ENCODE measurements at places on chromosomes 2 and 18. TPM values are rescaled to one million over a fixed set of nuclear protein-coding genes. Genes with fewer than 3 reads are reported as not detected.
A peak's percentile ranks its signal among the peaks of the same experiment; 100 is the strongest.

GRCh38 chr18:25985707-25986394, 104.6 kb downstream of the SS18 start:
- no peak overlapping the region for H3K4me3 ChIP-seq
- H3K27me3 ChIP-seq, result no peaks in the 10 kb centered on the region
- H3K36me3 ChIP-seq, result no peaks in the 10 kb centered on the region
- H3K27ac ChIP-seq, result no peak overlapping the region
- DNase-seq, result no peak
- H3K4me1 ChIP-seq, result no peaks in the 10 kb centered on the region

DNA sequence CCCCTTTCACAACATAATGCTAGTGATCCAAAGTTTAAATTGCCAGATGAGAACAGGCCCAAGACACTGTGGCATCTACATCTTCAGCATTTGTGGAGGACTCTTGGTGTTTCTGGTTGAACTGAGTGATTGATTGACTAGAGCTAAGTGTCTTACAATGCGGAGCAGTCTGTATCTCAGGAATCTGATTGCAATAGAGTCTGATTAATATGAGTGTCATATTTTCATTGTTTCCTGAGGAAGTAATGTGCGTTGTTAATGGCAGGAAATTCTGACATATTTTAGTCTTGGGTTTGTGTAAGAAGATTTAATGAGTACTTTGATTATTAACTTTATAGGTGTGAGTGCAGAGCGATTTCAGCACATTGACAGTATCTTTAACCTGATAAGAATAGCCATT, 82.0 kb upstream of the PROKR1 start:
- no peaks in the 10 kb centered on the region for H3K36me3 ChIP-seq
- H3K4me1 ChIP-seq, result no peaks in the 10 kb centered on the region
- no peak for DNase-seq
- H3K27ac ChIP-seq, result no peak overlapping the region

GRCh38 chr2:3257166-3257565, 120.5 kb downstream of the EIPR1 start:
- no peak overlapping the region for H3K27ac ChIP-seq
- no peaks in the 10 kb centered on the region for H3K27me3 ChIP-seq
- no peaks in the 10 kb centered on the region for H3K36me3 ChIP-seq
- no peaks in the 10 kb centered on the region for H3K4me1 ChIP-seq
- DNase-seq, result no peak

DNA sequence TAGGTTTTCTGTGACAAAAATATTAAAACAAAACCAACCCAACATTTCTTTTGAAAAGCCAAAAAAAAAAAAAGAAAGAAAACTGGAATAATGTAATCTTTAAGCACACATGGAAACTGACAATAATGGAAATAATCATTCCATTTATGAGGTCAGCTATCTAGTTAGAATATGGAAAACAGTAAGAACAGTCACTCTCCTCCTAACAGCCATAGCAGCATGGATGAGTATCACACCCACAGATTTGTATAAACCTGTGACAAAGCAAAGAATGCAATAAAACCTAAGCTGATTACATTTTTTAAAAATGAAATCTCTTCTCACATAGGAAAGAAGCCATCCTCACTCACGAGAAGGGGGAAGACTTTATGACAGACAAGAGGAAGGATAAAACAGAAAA, 437.8 kb downstream of the NYAP2 start:
- no peak for DNase-seq
- H3K36me3 ChIP-seq, result no peaks in the 10 kb centered on the region
- H3K4me1 ChIP-seq, result peaks cover 1% of the 10 kb centered on the region
- no peak overlapping the region for H3K27ac ChIP-seq

GRCh38 chr2:151437630-151438029, 27.9 kb downstream of the RIF1 start:
- no peak for DNase-seq
- no peaks in the 10 kb centered on the region for H3K27me3 ChIP-seq
- no peaks in the 10 kb centered on the region for H3K36me3 ChIP-seq
- H3K27ac ChIP-seq, result no peak overlapping the region

GRCh38 chr2:41836948-41837347, 210.9 kb upstream of the PKDCC start:
- no peaks in the 10 kb centered on the region for H3K27me3 ChIP-seq
- no peak overlapping the region for H3K27ac ChIP-seq
- no peak overlapping the region for H3K4me3 ChIP-seq
- peak; percentile 39 for DNase-seq
- H3K4me1 ChIP-seq, result peaks cover 4% of the 10 kb centered on the region
- no peaks in the 10 kb centered on the region for H3K36me3 ChIP-seq

GRCh38 chr2:97663626-97663961, 250 bp downstream of the ACTR1B start:
- H3K27me3 ChIP-seq, result no peaks in the 10 kb centered on the region
- peaks cover 12% of the 10 kb centered on the region for H3K4me1 ChIP-seq

GRCh38 chr2:162656516-162656915, 182.1 kb downstream of the KCNH7 start:
- H3K4me1 ChIP-seq, result no peaks in the 10 kb centered on the region
- DNase-seq, result no peak
- no peak overlapping the region for H3K4me3 ChIP-seq

- H3K4me1 ChIP-seq, result peaks cover 2% of the 10 kb centered on the region
- H3K4me3 ChIP-seq, result no peak overlapping the region
- no peak for DNase-seq
Observed at GRCh38 chr2:163659224-163659623, 76.6 kb downstream of the FIGN start.

- H3K27me3 ChIP-seq, result no peaks in the 10 kb centered on the region
- H3K27ac ChIP-seq, result no peak overlapping the region
- H3K4me3 ChIP-seq, result no peak overlapping the region
- H3K36me3 ChIP-seq, result no peaks in the 10 kb centered on the region
Observed at GRCh38 chr2:97348265-97348664, 235.3 kb downstream of the ANKRD36 start.

DNA sequence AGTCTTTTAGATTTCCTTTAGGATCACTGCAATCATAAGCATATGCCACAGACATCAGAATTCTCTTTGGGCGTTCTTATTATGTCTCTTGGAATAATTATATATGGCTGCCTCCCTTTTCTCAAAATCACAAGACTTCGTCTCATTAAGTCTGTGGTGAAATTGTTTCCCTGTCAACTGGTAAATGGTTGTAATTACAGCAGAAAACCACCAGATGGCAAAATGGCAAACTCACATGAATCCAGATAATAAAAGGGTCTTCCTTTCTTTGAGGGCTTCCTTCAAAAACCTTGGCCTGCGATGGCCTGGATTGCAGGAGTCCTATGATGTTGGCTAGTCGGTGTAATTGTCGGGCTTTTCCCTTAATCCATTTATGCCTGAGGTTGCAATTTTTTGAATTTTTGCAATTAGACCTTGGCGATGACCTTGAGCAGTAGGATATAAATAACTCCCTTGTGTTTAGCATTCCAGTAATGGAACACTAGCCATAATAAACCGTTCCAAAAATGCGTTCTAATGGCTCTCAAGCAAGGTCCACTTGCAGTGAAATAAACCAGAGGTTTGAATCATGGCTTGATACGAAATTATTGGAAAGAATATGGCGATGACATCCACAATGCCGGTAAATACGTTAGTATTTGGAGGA, 656.4 kb downstream of the MBD2 start:
- H3K27ac ChIP-seq, result no peak overlapping the region
- no peak overlapping the region for H3K4me3 ChIP-seq
- DNase-seq, result no peak

- peak overlapping the region; percentile 19 for H3K4me3 ChIP-seq
- no peaks in the 10 kb centered on the region for H3K36me3 ChIP-seq
- no peak overlapping the region for H3K27ac ChIP-seq
- DNase-seq, result no peak
- H3K27me3 ChIP-seq, result no peaks in the 10 kb centered on the region
Observed at GRCh38 chr2:208359632-208359986, 47.0 kb upstream of the PTH2R start.

DNA sequence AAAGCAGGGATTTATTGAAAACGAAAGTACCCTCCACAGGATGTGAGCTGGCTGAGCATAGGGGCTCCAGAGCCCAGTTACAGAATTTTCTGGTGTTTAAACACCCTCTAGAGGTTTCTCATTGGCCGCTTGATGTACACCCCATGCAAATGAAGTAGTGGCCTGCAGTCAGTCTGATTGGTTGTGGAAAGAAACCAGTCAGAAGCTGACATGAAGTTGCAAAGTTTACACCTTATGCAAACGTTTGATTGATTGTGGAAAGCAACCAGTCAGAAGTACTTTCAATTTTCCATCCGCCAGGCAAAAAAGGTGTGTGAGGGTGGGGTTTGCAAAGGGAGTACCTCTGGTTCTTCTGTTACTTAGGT, 62.3 kb downstream of the VWA3B start:
- H3K4me3 ChIP-seq, result peak overlapping the region; percentile 27
- no peak for DNase-seq
- no peaks in the 10 kb centered on the region for H3K36me3 ChIP-seq
- no peak overlapping the region for H3K27ac ChIP-seq
- no peaks in the 10 kb centered on the region for H3K4me1 ChIP-seq
- no peaks in the 10 kb centered on the region for H3K27me3 ChIP-seq

GRCh38 chr2:107727318-107727717, 99.4 kb upstream of the RGPD4 start:
- H3K27me3 ChIP-seq, result no peaks in the 10 kb centered on the region
- no peak overlapping the region for H3K27ac ChIP-seq
- DNase-seq, result no peak
- H3K4me3 ChIP-seq, result no peak overlapping the region

GRCh38 chr2:70668432-70668831, 99.6 kb downstream of the ADD2 start:
- DNase-seq, result no peak
- H3K27me3 ChIP-seq, result no peaks in the 10 kb centered on the region
- H3K4me1 ChIP-seq, result no peaks in the 10 kb centered on the region

DNA sequence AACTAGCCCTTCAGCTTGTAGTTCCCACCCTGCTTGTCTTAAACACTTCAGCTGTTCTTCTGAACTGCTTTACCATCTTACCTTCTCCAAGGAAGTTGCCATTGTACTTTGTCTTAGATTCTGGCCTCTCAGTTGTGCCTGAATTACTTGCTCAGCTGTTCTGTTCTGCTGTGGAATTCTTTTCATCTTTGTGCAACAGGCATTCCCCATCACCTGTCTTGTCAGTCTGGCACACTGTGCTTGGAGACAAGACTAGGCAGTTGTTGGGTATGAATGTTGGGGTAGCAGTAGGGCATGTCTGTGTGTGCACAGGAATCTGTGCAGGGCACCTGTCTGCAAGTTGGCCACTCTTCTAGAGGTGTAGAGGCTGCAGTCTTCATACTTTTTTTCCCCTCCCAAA, 38.7 kb downstream of the PHLPP1 start:
- peaks cover 4% of the 10 kb centered on the region for H3K4me1 ChIP-seq
- no peak for DNase-seq
- no peaks in the 10 kb centered on the region for H3K36me3 ChIP-seq
- no peak overlapping the region for H3K27ac ChIP-seq
- no peaks in the 10 kb centered on the region for H3K27me3 ChIP-seq

- no peak overlapping the region for H3K4me3 ChIP-seq
- no peaks in the 10 kb centered on the region for H3K36me3 ChIP-seq
- no peak overlapping the region for H3K27ac ChIP-seq
- no peaks in the 10 kb centered on the region for H3K4me1 ChIP-seq
- no peak for DNase-seq
Observed at GRCh38 chr2:179024445-179024844, 25.5 kb downstream of the CCDC141 start.

Gene ALS2
- 15.5 TPM for total RNA-seq

Gene PPP4R1
- 128 TPM for total RNA-seq

Gene CFC1
- 0.34 TPM for total RNA-seq

Gene CHST9
- 0.12 TPM for total RNA-seq

Gene LOXHD1
- total RNA-seq, result not detected

Gene COL6A3
- 444 TPM for total RNA-seq

Gene GALNT3
- 3.8 TPM for total RNA-seq

Gene C18orf54
- total RNA-seq, result 2.5 TPM
